Type B pancreatic cell (in vitro differentiated cells): ENCODE measurements at places on chromosomes 12 and 14.

GRCh38 chr12:33770652-33771051 is 251.6 kb upstream of the ALG10 start:
- no peak for DNase-seq

DNA sequence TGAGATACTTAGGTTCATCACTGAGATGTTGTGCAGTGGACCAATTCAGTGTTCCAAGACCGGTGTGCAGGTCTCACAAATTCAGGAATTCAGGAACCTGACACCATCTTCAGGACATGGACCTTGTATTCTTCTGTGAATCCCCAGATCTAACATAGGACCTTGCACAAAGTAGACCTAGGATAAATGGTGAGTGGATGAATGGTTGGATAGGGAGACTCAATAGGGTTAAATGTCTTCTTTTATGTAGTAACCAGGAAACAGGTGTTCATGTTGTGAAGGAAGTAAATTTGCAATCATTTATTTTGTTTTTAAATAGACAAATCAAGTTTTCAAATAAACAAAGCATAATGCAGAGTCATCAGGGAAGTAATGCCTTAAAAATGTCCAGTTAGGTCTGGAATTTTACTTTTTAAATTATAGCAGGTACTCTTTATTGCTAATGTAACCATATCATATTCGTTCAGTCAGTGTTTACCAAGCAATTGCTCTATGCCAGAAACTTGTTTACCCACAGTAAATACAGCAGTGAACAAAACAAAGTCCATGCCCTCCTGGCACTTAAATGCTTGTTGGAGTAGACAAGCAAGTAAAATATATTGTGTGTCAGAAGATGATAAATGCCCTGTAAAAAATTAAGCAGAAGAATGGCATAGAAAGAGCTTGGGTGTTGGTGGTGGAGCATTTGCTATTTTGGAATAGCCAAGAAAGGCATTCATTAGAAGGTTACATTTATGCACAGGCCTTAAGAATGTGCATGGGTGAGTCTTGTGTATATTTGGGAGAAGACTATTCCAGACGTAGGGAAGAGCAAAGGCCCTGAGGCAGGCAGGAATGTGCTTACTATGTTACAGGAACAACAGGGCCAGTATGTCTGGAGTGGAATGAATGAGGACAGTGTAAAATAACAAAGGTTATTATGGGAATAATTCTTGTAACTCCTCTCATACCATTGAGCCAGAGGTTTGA is 26.3 kb downstream of the RXYLT1 start:
- DNase-seq: no peak

- DNase-seq: no peak
Observed at GRCh38 chr12:108906971-108907370, 27.1 kb downstream of the DAO start.

DNA sequence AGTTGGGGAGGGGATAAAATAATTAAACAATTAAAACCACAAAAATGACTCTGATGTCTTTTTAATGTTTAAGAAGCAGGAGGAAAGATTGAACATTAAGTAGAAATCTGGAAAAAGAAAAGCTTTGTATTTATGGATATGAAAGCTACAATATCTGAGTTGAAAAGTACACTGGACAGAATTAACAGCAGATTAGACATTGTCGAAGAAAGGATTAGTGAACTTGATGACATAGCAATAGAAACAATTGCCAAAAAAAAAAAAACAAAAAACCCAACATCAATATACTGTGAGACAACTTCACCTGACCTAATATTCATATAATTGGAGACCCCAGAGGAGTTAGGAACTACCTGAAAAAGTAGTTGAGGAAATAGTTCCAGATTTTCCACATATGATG is 289.5 kb upstream of the RGS6 start:
- no peak for DNase-seq

DNA sequence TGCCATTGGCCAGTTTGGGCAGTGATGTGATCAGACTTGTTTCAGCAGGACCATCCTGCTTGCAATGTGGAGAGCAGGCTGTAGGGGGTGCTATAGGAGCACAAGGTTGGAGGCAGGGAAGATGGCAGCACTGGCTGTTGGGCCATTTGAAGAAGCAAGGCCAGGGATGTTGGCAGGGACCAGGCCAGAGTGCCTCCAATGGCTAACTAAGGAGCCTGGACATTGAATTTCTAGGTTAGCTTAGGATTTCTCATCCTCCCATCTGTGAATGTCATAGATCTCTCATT is 23.5 kb downstream of the FGF23 start:
- no peak for DNase-seq

DNA sequence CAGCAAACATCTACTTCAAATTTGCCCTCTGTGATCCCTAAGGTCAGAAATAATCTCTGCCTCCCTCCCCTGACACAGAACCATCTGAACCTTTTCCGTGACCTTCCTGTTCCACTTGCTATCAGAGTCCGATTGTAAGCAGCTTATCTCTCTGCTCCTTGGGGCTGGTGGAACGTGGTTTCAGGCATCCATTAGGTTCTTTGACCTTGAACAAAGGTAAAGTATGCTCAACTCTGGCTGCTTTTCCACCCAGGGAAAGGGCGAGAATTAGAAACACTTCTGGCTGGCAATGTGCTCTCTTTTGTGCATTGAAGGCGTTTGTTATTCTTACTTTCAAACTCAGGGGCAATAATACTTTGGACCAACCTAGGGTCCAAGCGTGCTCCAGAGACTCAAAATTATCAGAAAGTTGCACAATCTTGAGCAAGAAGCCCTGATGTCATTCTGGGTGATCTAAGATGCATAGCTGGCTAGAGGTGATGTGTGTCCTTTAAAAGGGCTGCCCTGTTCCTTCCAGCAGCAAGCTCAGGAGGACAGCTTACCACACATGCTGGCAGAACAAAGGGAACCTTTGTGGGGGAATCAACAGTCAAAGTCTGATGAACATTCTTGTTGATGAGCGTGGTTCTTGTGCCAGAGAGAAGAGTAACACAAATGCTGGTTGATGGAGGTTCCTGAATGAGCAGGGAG is 29.8 kb downstream of the ADGRD1 start:
- no peak for DNase-seq

DNA sequence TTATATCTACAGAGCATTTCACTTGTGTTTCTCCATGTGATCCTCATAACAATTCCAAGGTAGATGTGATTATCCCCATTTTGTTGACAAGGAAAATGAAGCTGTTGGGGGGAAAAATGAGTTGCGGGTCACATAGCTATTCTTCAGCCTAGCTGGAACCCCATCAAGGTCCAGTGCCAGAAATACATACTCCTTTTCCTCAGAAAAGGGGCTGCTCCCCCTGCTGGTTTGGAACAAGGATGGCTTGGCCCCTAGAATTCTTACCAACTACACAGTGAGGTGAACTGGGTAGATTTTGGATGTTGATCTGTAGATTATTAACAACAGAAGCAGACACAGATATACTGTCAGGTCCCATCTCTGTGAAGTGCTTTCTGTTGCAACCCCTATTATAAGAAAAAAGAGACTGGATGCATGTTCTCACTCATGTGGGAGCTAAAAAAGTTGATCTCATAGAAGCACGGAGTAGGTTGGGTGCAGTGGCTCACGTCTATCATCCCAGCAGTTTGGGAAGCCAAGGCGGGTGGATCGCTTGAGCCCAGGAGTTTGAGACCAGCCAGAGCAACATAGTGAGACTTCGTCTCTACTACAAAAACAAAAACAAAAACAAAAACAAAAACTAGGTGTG is 8.9 kb downstream of the IKZF4 start:
- DNase-seq: no peak

DNA sequence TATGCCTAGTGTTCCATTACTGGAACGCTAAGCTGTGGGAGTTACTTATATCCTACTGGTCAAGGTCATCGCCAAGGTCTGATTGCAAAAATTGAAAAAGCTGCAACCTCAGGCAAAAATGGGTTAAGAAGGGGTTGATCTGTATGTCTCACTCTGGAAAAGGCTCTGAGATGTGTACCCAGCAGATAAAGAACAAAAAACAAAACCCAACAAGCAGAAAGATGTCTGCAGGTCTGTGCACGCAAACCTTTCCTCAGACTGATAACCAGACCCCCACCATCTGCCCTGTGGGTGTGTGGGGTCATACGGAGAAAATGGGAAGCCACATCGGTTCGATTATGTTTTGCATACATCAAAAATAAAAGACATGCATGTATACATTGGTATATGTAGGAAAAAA is 56.4 kb downstream of the TESC start:
- DNase-seq: no peak

DNA sequence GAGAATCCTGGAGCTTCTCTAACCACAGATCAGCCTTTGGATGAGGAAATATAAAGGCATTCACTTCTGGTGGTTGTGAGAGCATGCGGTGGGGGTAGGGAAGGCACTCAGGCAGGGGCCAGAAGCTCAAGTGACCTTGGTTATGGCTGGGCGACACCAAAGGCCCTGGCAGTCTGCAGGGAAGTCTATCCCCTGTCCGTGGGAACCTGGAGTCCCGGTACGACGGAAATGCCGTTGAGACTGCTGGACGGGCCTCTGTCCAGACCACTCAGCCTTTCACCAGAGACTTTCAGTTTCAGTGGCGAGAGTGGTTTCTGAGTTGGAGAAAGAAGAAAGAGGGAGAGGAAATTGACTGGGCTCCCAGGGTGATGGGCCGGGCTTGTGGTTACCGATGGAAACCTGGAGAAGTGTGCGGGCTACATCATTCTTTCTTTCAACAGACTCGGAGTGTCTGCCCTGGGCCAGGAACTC is 20.9 kb downstream of the ISCA2 start:
- no peak for DNase-seq

- no peak for DNase-seq
Observed at GRCh38 chr12:12365931-12366431, 9.1 kb downstream of the BORCS5 start.

DNA sequence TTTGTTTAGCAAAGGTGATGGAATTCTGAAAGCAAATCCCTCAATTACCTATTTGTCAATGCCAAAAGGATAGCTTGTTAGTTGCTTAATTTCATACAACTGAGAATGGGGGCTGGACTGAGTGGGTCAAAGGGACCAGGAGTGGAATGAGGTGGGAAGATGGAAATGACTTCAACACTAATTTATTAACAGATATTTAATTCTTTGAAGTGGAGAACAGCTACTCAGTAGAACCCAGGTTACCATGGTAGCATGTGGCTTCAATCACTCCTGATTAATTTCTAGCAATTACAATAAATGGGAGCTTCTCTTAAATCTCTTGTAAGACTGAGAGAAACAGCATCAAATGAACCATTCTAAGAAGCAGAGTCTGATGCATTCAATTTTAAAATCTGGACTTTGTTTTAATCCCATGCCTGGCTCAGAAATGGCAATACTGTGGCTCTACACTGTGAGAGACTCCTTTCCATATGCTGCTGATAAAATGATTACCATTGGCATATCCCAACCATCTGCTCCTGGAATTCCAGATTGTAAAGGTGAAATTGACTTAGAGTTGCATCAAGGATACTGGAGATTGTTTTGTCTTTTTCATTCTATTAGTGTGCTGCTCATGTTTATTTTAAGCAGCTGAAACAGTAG is 607.8 kb downstream of the SNAPC1 start:
- no peak for DNase-seq

GRCh38 chr14:64929014-64929359 is 13.6 kb downstream of the GPX2 start:
- no peak for DNase-seq

GRCh38 chr12:85279449-85280164 is 413 bp upstream of the ALX1 start:
- DNase-seq: no peak

DNA sequence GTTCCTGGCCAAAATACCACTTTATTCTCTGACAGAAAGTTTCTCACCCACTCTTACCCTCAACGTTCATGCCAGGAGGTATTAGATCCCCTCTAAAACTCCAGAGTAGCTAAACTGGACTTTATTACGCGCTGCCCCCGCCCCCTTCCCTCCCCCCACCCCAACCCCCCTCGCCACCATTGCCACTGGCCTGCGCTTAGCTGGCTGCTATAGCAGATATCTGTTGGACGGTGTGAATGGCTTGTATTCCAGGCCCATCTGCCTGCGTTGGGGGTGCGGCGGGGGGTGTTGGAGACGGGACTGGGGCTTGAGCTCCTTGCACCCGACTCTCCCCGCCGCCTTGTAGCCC is 564 bp upstream of the THTPA start:
- no peak for DNase-seq

GRCh38 chr12:50074936-50075807 is 10.0 kb upstream of the SMARCD1 start:
- DNase-seq: peak; percentile 88

DNA sequence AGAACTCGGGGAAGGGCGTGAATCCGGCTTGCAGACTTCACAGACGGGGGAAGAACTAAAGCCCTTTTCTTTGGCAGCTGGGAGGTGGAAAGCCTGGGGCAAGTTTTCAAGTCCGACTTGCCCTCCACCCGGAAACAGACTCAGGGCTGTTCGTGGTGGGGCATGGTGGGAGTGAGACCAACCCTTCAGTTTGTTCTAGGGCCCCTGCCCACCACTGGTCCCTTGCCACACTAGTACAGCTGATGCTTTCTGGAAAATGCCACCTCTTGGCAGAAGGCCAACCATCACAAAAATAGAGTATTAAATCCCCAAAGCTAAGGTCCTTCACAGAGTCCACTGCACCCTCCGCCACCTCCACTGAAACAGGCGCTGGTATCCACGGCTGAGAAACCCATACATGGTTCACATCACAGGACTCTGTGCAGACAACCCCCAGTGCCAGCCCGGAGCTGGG is 50.4 kb upstream of the DDX11 start:
- DNase-seq: no peak

DNA sequence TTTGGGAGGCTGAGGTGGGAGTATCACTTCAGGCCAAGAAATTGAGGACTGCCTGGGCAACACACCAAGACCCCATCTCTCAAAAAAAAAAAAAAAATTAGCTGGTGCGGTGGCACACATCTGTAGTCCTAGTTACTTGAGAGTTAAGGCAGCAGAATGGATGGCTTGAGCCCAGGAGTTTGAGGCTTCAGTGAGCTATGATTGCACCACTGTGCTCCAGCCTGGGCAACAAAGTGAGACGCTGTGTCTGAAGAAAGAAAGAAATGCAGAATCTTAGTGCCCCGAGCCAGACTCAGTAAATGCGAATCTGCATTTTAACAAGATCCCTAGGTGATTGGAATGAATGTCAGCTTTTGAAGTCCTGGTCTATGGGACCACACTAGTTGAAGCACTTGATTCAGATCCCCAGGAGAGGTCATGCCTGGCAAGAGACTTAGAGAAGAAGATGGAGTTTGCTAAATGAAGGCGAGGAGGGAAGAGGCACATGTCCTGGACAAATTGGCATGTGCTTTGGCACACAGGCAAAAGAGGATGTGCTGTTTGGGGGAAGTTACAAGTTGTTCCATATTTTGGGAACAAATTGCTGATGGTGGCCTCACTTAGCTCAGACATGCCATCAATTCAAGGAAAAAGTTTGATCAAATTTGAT is 56.6 kb downstream of the DRAM1 start:
- no peak for DNase-seq
